Heart left ventricle (tissue), 16 donors: ENCODE measurements at places on chromosomes 11 and 22.

- H3K4me3 ChIP-seq, result no peak overlapping the region
- no peaks in the 10 kb centered on the region for H3K4me1 ChIP-seq
- H3K27ac ChIP-seq, result no peak overlapping the region
- H3K36me3 ChIP-seq, result no peaks in the 10 kb centered on the region
Measured at GRCh38 chr11:127205688-127206217, 205.2 kb upstream of the KIRREL3 start.

DNA sequence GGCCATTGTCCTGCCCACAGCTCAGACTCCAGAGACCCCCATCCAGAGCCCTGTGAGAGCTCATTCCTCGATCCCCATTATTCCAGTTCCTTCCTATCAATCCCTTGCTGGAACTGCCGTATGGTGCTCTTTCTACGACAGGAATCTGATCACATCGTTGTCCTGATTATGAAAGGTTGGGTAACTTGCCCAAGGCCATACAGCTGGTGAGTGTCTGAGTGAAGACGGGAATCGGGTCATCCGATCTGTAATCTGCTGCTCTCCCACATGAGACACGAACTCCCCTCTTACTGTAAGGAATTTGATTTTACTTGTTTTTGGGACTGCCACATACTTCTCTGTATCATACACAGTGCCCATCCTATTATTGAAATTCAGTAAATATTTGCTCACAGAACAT is 149.1 kb downstream of the OPCML start:
- no peaks in the 10 kb centered on the region for H3K36me3 ChIP-seq
- H3K4me3 ChIP-seq, result no peak overlapping the region
- H3K27ac ChIP-seq, result no peak overlapping the region

DNA sequence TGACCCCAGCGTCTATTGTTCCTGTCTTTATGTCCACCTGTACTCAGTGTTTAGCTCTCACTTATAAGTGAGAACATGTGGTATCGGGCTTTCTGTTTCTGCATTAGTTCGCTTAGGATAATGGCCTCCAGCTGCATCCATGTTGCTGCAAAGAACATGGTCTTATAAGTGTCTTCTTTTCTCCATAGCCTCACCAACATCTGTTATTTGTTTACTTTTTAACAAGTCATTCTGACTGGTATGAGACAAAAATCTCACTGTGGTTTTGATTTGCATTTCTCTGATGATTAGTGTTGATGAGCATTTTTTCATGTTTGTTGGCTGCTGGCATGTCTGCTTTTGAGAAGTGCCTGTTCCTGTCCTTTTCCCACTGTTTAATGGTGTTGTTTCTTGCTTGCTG is 21.7 kb upstream of the SLN start:
- no peaks in the 10 kb centered on the region for H3K36me3 ChIP-seq
- peaks cover 4% of the 10 kb centered on the region for H3K27me3 ChIP-seq
- no peak overlapping the region for H3K4me3 ChIP-seq
- H3K27ac ChIP-seq, result no peak overlapping the region
- no peaks in the 10 kb centered on the region for H3K4me1 ChIP-seq

DNA sequence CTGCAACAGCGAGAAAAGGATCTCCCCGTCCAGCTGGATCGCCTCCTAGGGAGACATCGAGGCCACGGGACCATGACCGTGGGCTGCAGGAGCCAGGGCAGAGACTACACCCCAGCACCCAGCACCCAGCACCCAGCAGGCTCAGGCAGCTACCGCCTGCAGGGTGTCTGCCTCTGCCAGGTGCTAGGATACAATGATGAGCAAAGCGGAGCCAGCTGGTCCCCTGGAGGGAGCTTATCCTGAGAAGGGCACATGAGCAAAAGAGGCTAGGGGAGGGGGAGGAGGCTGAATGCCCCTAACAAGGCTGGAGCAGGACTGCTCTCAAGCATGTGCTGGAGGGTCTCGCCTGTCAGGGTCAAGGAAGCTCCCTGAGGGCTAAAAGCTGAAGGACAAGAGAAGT is 4.8 kb upstream of the CASTOR1 start:
- H3K36me3 ChIP-seq, result peaks cover 13% of the 10 kb centered on the region
- H3K27ac ChIP-seq, result no peak overlapping the region
- no peaks in the 10 kb centered on the region for H3K27me3 ChIP-seq
- no peak overlapping the region for H3K4me3 ChIP-seq
- DNase-seq, result no peak

DNA sequence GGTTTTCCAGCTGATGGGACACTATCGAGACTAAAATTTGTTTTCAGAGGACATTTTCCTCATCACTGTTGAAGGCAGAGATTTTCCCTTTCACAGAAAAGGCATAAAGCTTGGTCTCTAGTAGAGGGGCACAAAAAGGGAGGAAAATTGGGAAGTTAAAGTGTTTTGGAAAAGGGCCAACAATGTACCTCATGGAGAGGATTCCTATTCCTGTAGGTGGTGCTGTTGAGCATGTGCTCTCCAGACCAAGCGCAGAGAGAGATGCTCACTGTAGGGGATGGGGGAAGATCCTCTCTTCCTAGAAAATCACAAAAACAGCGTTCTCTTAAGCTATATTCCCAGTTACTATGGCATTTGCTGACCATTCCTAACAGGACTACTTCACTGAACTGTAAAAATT is 44.9 kb downstream of the OR4C46 start:
- H3K4me1 ChIP-seq, result no peaks in the 10 kb centered on the region
- no peak overlapping the region for H3K27ac ChIP-seq
- H3K27me3 ChIP-seq, result no peaks in the 10 kb centered on the region

DNA sequence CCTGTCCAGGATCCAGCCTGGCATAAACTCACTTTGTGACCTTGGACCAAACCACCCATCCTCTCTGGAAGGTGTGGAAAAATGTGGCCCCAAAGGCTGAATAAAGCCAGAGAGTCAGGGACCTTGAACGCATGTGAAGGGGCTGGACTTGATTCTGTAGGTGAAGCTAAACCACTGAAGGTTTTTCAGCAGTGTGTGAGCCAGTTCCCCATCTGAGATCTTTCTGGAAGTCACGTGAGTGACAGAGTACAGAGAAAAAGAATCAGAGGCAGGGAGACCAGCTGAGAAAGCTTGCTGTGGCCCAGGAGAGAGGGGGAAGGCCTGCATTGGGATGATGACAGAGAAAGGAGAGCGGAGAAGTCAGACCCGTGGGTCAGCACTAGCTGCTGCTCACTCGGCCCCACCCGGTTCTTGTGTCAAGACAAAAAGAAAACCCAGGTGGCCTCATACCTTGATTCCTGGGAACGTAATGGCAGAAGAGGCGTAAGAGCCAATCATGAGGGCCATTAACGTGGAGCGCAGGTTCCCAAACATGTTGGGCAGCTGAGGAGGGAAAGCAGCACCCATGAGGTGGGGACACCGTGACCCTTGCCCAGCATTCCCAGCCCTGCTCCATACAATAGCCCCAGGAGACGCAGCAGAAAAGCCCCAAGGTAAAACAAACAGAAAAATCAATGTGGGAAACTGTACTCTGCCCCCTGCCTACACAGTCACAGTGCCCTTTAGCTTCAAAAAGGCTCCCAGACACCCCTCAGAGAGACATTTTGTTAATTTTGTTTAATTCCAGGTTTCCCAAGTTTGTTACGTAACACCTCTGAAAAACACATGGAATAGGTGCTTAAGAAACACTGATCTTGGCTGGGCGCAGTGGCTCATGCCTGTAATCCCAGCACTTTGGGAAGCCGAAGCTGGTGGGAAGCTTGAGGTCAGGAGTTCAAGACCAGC is 17.9 kb downstream of the SLC43A1 start:
- no peak overlapping the region for H3K27ac ChIP-seq
- no peak for DNase-seq
- H3K27me3 ChIP-seq, result no peaks in the 10 kb centered on the region
- H3K4me3 ChIP-seq, result no peak overlapping the region

- H3K36me3 ChIP-seq, result no peaks in the 10 kb centered on the region
- no peak overlapping the region for H3K27ac ChIP-seq
- H3K27me3 ChIP-seq, result no peaks in the 10 kb centered on the region
- no peaks in the 10 kb centered on the region for H3K4me1 ChIP-seq
- H3K4me3 ChIP-seq, result no peak overlapping the region
- no peak for DNase-seq
Measured at GRCh38 chr11:106770489-106771085, 247.7 kb downstream of the GUCY1A2 start.

DNA sequence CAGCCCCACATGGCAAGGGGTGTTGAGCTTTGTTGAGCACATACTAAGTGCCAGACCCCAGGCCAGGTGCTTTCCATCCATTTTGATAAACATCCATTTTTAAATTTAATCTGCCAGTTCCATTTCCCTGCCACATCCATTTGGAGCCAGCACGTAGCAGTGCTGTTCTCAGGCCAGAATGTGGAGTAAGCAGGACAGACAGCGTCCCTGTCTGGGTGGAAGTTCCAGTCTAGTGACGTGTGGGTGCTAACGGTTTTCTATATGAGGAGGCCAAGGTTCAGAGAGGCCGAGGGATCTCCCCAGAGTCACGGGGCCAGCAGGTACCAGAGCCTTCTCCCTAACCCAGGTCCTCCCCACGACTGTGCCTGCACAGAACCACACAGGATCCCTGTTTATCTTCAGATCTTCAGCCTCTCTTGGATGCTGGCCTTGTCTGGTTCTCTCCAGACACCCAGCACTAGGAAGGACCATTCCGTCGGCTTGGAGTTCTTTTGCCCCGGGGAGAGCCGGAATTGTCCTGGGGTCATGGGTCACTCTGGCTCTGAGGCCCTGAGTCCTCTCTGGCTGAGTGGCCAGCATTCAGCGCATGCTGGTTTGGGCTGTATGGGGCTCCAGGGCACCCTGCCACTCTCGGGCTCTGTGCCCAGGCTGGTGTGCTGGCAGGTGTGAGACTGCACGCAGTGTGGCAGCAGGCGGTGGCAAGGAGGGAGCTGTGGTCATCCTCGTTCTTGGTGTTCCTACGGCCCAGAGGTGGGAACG is 63.6 kb upstream of the PPARA start:
- peak; percentile 63 for DNase-seq
- H3K36me3 ChIP-seq, result no peaks in the 10 kb centered on the region
- H3K27me3 ChIP-seq, result no peaks in the 10 kb centered on the region
- peak overlapping the region; percentile 19 for H3K4me3 ChIP-seq

DNA sequence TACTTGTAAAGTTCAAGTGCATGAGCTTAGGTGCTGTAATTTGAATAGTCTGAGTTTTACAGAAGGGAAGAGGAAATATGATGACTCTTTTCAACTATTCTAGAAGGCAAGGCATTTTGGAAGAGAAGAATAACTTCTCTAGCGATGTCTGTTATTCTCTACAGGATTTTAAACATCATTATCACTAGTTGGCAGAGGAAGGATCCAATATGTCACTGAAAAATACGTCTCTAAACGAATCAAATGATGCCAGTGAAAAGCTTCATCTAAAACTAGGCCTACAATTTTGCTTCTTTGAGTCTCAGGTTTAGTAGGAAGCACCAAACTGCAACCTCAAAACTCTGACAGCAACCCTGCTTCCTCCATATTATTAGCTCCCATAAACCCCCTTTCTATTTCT is 581.4 kb downstream of the DLG2 start:
- H3K36me3 ChIP-seq, result no peaks in the 10 kb centered on the region
- no peak overlapping the region for H3K4me3 ChIP-seq
- H3K27me3 ChIP-seq, result no peaks in the 10 kb centered on the region
- no peaks in the 10 kb centered on the region for H3K4me1 ChIP-seq
- no peak for DNase-seq

DNA sequence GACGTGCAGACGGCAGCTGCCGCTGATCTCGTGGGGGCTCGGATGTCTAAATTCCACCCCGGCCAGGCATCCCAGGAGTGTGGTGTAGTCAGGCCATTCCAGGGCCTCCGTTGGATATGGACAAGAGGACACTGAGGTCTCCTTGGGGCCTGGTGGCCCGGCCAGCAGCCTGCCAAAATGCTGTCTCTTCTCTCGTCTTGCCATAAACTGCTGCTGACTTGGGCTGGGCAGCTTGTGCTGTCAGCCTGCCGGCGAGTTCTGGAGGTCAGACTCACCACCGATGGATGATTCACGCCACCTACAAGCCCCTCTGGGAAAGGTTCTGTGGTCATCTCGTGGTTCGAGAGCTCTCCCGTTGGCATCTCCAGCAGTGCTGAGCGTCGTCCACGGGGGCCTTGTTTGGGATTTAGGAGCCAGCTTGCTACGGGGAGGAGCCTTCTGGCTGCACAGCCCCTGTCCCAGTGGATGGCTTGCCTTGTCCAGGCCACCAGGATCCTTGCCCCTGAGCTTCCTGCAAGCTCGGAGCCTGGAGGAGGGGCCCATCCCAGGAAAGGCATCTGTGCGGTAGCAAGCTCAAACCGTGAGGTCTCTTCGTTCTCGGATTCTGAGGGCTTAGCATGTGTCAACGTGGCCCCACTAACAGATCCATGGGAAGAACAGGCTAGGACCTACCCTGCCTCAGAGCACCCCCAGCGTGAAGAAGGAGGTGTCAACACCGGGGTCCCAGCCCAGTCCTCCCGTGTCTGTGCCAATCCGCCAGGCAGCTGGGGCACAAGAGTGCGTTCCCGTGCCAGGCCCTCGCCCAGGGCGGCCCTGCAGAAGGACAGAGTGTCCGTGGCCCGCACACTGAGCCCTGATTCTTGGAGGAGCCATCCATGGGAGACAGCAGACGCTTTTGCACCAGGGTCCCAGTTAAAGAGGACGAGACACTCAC is 1114.1 kb downstream of the BRD1 start:
- H3K36me3 ChIP-seq, result no peaks in the 10 kb centered on the region
- no peaks in the 10 kb centered on the region for H3K27me3 ChIP-seq
- H3K4me1 ChIP-seq, result no peaks in the 10 kb centered on the region
- no peak overlapping the region for H3K27ac ChIP-seq
- no peak overlapping the region for H3K4me3 ChIP-seq

DNA sequence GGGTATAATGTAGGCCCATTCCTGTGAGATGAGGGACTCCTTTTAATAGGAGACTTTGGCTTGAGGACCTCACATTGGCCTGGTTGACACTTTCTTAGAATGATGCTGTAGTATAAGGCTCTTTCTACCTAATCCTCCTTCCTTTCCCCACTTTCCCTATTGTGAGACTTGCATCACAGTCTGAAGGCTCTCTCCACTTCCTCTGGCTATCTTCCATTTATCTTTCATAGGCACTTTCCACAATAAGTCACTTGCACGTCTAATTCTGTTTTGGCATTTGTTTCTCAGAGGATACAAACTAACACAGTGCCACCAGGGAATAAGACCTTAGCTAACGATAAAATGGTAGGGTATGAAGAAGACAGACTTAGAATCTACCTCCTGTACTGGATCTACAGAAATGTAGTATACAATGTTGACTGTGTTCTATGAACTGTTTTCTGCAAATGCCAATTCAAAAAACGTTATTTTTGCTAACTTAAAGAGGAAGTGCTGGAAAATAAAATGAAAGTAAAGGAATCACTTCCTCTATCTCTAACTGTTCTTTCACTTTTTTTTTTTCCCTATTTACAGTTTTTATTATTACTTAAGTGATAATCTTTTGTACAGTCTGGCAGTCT is 17.9 kb upstream of the PDE3B start:
- no peak overlapping the region for H3K4me3 ChIP-seq
- no peaks in the 10 kb centered on the region for H3K27me3 ChIP-seq
- no peaks in the 10 kb centered on the region for H3K36me3 ChIP-seq
- no peak for DNase-seq
- H3K4me1 ChIP-seq, result no peaks in the 10 kb centered on the region

DNA sequence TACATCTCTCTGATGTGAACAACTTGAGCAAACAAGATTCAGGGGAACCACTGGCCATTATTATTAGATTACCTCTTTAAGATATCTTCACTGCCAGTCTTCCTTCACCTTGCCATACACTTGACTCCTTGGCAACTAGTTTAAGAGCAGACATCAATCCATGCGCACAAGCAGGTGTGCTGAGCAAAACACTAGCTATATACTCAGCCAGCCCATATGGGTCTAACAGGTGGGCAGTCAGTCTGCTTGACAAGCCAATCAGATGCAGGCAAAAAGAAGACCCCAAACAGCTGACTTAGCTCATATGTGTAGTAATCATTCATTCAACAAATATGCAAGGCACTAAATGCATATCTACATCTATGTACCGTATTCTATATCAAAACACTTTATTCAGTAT is 101.2 kb downstream of the SIK3 start:
- no peaks in the 10 kb centered on the region for H3K4me1 ChIP-seq
- H3K4me3 ChIP-seq, result no peak overlapping the region
- no peaks in the 10 kb centered on the region for H3K27me3 ChIP-seq
- no peak overlapping the region for H3K27ac ChIP-seq
